ENCODE measurements at places on chromosomes 7 and 10.

DNA sequence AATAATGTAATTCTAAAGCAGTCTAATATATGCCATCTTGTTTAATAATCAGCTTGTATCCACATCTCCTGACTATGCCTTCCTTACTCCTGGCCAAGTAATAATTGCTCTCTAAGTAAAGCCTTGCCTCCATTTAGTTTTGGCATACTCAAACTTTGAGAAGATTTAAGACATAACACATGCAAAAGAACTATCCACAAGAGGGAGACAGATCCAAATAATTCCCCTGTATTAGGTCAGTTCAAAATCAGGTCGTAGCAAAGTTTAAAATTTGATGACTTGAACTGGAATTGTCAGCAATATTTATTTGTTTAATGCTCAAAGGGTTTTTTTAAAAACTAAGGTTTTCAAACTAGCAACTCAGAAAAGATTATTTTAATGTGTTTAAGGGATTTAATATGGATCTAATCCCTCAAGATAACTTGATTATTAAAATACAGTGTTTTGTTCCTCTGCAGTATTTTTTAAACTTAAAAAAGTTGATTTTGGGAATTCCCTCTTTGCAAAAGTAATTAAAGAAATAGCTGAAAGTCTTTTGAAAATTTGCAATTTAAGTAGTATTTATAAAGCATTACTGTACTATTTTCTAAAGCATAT lies 95.3 kb downstream of the HDAC9 start:
- no peak for DNase-seq

DNA sequence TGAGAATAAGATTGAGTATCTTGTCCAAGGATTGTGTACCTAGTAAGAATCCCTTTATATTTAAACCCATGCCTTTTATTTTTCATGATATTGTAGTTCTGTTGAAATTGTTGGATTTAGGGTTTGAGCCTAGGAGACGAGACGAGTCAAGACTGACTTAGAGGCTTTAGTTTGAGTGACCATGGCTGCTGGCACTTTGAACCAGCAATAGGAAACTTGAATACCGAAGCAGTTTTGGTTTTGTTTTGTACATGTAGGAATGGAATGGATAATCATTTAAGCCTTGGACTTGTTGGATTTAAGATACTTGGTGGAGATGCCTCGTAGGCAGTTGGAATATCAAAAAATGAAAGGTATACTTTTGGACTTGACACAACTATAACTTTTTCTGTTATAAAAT lies 229.0 kb downstream of the BICC1 start:
- no peak for DNase-seq

GRCh38 chr7:24343614-24344013 lies 59.6 kb downstream of the NPY start:
- DNase-seq: no peak

GRCh38 chr7:140219672-140220524 lies 43.1 kb upstream of the KDM7A start:
- no peak for DNase-seq

DNA sequence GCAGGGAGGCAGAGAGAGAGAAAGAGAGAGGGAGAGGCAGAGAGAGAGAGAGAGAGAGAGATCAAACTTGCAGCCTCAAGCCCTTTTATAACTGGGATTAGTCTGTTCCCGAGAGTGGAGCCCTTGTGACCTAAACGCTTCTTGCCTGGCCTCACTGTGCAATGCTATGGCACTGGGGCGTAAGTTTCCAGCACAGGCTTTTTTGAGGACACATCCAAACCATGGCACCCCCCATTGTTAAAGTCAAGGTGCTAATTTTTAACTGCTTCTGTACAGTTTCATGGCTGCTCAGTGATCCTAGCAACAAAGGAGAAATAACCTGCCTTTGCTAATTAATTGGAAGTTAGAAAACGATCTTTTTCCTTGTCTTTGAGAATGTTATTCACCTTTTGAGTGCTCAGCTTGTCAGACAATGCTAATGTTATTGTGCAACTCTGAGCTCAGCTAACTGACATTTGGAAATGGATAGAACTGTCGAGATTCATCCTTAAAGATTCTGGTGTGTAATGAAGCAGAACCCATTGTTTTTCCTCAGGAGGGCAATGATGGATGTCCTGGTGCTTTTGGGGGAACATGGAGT lies 268.4 kb downstream of the GLRX3 start:
- no peak for DNase-seq

GRCh38 chr10:12019283-12019971 lies 23.2 kb downstream of the UPF2 start:
- DNase-seq: no peak

DNA sequence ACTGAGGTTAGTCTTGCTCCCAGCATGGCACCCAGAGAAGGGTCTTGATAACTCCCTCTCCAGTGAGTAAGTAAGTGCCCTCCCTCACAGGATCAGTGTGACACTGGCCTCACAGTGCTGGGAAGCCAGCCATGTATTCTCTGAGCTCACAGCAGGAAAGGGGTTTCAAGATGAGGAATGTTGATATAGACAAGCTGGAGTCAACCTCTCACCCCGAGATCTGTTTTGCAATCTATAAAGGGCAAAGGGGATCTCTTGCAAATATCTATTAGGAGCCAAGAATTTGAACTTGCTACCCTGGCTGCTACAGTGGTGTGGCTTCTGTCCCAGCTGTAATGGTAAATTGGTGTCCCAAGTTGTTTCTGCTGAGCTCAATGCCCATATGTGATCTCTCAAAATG lies 70.2 kb upstream of the ADAM12 start:
- no peak for DNase-seq

DNA sequence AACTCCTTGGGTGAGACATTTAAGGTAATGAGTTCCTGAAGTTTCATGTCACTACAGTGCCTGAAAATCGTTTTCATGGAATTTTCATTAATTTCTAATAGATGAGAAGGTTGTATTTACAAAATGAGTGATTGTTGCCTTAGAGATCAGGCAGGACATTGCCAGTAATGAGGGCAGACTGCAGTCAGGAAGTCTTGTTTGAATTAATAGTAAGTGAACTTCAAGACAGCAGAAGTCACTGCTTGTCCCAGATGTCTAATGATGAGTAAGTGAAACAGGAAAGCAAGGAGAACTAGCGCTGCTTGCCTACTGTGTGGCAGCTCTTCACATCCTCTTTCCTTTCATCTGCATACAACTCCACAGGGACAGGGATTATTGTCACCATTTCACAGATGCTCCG lies 237.4 kb downstream of the BAMBI start:
- no peak for DNase-seq

DNA sequence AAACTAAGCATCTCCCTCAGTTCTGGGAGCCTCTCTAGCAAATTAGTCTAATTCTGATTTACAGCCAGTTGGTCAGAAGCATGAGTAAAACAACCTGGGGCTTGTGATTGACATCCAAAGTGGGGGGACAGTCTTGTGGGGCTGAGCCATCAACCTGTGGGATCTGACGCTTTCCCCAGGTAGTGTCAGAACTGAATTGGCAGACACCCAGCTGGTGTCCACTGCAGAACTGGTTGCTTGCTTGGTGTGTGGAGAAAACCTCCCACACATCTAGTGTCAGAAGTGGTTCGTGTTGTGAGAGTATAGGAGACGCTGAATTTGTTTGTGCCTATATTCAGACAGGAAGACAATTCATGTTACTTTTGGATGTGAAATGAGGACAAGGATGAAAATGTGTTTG lies 92.2 kb upstream of the PDCD4 start:
- DNase-seq: no peak

- no peak for DNase-seq
These were observed 27.0 kb downstream of the C10orf120 start for GRCh38 chr10:122672655-122673054.

DNA sequence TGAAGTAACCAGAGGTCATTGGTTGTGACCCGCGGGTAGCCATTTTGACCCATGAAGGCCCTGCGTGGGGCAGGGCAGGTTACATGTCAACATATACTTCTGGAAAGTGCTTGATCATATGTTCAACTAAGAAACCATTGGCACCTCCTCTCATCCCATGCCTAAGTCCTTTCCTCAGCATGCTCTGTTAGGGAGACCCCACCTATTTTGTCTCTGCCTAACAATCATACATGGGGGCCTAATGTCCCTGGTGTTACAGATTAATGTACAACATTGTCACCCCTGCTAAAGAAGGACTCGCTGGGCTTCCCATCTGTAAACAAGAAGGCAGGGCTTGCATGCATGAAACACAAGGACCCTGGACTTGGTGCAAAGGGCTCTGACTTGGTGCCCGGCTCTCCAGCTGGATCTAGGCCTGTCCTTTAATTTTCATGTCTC lies 133.7 kb upstream of the TNS3 start:
- DNase-seq: no peak

DNA sequence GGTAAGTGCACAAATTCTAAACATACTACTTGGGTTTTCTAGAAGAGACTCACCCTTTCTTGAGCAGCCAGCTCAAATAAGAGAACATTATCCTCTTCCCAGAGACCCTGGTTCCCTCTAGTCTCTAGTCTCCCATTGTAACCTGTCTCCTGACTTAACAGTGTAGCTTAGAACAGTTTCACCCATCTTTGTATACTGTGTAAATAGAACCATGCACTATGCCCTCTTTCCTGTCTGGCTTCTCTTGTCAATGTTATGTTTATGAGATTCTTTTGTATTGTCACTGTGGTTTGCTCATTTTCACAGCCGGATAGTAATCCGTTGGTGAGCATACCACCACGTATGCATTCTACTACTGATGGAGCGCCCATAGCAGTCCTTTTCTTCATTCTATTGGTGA lies 227.4 kb upstream of the PLPP4 start:
- DNase-seq: no peak

GRCh38 chr7:9091282-9091681 lies 657.9 kb downstream of the NXPH1 start:
- no peak for DNase-seq

GRCh38 chr10:103949728-103950127 lies 17.2 kb upstream of the SLK start:
- DNase-seq: no peak

GRCh38 chr10:102868911-102869257 lies 386 bp upstream of the AS3MT start:
- no peak for DNase-seq

DNA sequence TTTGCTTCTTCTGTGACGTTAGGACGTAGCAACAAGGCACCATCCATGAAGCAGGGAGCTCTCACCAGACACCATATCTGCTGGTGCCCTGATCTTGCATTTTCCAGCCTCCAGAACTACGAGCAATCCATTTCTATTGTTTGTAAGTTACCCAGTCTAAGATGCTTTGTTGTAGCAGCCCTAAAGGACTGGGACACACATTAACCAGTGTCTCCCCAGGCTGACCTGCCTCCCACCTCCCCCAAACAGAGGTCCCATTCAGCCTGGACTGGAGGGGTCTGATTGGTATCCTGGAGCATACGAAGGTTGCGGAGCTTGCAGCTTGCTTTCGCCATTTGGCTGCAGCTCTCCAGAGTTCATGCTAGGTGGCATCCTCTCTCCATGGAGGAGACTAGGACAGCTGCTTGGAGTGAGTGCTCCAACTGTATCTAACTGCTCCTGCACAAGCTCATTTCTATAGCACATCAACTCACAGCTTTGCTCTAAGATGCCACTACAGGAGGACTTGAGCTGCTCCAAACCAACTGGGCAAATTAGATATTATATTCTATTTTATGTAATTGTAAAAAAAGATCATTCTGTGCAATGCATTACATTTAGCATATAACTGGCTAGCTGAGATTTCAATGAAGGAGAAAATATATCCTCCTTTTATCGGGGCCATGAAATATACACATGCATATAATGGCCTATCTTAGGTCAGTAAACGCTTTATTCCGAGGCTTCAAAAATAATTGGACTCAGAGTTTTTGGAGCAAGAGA lies 8.0 kb upstream of the GRK5 start:
- no peak for DNase-seq

GRCh38 chr10:100319707-100320402 lies 10.2 kb downstream of the PKD2L1 start:
- no peak for DNase-seq

DNA sequence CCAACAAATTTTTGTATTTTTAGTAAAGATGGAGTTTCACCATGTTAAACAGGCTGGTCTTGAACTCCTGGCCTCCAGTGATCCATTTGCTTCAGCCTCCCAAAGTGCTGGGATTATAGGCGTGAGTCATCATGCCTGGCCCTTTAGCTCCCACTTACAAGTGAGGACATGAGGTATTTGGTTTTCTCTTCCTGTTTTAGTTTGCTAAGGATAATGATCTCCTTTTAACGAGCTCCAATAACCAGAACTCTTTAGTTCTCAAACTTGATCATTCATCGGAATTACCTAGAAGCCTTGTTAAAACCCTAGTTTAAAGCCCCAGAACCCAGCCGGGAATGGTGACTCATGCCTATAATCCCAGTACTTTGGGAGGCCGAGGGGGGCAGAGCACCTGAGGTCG lies 481.4 kb downstream of the TYW1 start:
- no peak for DNase-seq

DNA sequence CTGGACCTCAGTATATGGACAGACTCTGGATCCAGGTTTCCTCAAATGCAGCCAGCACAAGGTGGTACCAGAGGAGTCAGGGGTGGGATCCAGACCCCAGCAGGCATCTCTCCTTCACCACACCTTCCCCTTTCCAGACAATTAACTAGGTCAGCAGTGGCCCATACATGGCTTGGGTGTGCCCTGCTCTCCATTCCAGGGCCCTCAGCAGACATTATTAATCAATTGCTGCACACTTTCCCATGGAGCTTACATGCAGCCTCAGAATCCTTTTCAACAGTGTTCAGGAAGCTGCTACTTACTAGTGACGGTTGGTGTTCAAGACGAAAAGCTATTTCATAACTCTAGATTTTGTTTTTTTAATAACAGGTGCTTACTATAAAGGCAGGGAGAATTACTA lies 6.0 kb downstream of the COL13A1 start:
- no peak for DNase-seq

DNA sequence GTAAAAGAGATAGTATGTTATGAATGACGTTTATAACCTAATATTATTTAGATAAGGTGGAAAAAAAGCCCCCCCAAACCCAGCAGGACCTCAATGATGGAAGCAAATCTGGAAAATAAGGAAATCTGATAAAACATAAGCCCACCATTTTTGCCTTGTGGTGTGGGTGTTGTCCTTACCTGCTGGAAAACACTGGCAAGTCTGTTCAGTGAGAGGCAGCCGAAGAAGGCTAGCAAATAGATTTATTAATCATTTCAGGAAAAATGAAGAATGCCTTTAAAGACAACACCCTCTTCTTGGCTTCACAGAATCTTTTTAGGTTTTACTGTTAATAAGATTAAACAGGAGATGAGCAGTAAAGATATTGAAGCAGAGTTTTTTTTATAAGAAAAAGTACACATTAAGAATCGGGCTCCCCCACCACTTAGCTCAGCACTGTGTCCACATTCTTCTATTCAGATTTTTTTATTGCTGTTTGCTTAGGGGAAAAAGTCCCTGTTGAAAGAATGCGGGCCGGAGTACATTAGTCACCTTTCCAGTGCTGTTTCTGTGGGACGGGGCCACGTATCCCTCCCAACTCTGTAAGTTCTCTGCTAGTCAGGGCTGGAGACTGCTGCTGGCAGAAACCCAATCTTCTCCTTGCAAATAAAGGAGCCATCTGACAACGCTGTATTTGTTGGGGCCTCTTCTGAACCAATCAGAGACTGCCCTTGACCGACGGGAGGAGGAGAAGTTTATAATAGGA lies 104.1 kb downstream of the EVX1 start:
- no peak for DNase-seq

GRCh38 chr7:144759653-144760052 lies 76.2 kb downstream of the TPK1 start:
- DNase-seq: no peak

Data from activated CD4-positive, CD25-positive, alpha-beta regulatory T cell treated with anti-CD3 and anti-CD28 coated beads, Interleukin-2, amount 50 U/mL, for 72 hours (primary cell).